Suppressor macrophage (primary cell): ENCODE measurements at places on chromosomes 12 and 14.

DNA sequence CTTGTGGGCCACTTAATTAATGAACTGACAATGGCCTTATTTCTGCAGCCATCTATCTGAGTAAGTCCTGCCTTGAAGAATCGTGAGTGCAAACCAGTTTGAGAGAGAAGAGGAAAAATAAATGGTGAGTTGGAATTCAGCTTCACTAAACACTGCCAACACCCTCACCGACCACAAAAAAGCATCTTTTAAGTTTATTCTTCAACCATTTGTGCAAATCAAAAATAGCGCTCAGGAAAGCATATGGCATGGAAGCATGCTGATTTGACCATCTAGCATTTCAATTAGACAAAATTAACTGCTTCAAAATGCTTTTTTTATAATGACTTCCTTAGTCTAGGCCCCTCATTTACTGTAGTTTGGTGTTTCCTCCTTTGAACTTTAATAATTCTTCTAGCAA is 294.0 kb downstream of the PPFIA2 start:
- DNase-seq: no peak

- no peak for DNase-seq
Observed at GRCh38 chr12:66191547-66192126, 2.6 kb downstream of the IRAK3 start.

GRCh38 chr14:96117101-96117897 is 78.1 kb downstream of the C14orf132 start:
- DNase-seq: no peak

- no peak for DNase-seq
Observed at GRCh38 chr12:54060174-54060974, 6.7 kb downstream of the HOXC4 start.

GRCh38 chr14:59086241-59086882 is 102.1 kb upstream of the DAAM1 start:
- DNase-seq: no peak

- no peak for DNase-seq
Observed at GRCh38 chr14:31545328-31545727, 15.9 kb upstream of the NUBPL start.

DNA sequence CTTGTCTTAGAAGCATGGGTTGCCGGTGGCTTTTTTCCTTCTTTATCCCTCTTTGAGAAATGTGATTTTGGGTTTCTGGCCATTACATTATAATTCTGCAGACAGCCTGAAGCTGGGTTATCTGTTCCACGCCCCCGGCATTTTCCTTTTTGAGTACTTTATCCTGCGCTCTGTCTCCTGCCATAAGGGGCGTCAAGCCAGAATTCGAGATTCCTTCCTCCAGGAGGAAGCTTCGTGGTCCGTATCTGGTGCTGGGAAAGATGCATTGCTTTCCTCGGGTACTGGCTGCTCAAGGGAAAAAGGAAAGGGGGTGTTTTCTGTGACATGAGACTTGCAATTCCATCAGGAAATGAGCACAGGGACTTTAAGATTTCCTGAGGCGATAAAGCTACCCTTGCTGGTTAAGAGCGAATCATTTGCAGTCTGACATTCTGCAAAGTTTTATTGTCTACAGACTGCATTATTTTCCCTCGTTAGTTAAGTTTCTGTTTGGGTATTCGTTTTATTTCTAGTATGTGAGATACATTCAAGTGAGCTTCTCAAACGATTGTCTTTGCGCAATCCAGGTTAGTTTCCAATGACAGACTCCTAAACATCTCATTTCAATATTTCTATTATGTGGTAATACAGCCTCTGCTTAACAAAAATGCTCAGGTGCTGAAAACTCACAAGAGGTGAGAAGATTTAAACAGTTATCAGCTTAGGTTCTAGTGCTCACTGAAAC is 694 bp downstream of the AKAP5 start:
- no peak for DNase-seq

GRCh38 chr12:51997136-51997535 is 9.6 kb upstream of the TAMALIN start:
- DNase-seq: no peak

DNA sequence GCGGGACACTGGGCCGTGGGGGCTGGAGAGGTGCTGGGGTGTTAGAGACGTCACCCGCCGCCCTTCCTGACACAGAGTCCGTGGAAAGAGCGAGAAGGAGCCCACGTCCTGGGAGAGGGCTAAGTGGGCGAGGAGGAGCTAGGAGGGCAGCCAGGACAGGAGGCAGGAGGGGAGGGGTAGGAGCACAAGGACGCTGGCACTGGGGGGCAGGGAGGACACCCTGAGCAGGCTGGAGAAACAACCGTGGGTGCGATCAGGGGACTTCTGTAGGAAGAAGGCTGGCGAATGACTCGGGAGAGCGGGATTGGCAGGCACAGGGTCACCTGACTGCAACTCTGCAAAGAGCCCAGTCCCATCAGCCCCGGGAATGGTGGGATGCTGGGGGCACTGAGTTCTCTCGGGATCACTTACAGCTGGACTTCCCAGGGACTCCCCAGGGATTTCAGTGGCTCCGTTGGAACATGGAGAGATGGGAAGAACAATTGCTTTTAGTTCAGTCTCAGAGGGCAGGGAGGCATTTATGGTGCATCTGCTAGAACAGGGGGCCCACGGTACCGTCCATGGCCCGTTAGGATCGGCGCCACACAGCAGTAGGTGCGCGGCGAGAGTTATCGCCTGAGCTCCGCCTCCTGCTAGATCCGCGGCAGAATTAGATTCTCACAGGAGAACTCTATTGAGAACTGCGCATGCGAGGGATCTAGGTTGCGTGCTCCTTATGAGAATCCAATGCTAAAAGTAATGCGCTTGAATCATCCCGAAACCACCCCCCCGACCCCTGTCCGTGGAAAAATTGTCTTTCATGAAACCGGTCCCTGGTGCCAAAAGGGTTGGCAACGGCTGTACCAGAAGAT is 24.3 kb downstream of the UBR7 start:
- DNase-seq: no peak

DNA sequence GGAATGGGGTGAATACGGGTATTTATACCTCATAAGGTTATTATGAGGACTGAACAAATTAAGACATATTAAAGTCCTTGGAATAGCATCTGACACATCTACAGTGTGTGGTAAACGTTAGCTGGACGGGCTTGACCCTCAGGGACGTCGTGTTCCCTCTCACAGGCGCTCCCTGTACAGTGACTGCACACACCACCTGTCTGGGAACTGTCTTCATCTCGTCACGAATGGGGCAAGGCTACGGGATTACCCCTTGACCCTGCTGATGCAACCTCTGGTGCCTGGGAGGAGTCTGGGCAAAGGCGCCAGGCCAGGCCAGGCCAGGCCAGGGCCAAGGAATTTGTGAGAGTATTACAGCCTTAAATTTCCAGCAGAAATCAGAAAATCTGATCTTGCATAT is 191.1 kb downstream of the CALM1 start:
- no peak for DNase-seq

DNA sequence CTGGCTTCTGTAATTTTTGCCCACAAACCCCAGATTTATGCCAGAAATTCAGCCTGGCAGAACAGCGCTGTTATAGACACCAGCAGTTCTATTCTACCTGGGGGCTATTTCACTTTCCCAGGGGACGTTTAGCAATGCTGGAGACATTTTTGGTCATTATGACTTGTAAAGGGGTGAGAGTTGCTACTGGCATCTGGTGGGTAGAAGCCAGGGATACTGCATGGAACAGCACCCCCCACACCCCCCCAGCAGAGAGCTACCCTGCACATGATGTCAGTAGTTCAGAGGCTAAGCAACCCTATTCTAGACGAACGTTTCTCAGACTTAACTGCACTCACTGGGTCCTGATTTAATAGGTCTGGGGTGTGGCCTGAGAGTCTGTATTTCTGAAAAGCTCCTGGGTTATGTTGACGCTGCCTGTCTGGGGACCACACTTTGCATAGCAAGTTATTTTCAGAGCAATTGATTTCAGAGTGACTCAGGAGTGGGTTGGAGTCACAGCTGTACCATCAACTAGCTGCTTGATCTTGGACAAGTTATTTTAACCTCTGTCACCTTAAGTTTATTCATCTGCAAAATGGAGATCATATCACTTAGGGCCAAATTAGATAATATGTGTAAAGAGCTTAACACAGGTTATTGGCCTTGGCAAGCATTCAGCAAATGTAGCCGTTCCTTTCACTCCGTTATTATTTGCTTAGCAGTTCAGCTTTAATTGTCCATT is 48.5 kb downstream of the CHST11 start:
- no peak for DNase-seq

DNA sequence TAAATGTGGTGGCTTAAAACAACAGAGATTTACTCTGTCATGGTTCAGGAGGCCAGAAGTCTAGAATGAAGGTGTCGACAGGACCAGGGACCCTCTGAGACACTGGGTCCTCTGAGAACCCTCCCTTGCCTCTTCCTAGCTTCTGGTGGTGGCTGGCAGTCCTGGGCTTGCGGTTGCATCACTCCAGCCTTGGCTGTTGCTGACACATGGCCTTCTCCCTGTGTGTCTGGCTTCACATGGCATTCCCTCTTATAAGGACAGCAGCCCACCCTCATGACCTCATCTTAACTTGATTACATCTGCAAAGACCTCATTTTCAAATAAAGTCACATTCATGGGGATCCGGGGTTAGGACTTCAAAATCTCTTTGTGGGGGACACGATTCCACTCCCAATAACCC is 36.9 kb downstream of the MVK start:
- DNase-seq: no peak

DNA sequence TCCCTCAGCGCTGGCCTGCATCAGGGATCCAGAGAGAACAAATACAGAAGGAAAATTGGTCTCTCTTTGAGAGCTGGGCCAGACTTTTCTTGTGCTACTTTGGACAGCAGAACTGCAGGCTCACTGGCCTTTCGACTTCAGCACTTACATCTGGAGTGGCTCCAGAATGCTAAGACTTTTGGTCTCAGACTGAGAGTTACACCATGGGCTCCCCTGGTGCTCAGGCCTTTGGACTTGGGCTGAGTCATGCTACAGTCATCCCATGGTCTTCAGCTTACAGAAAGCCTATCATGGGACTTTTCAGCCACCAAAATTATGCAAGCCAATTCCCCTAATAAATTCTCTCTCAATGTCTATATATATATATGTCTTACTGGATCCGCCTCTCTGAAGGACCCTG is 9.0 kb upstream of the CD163 start:
- peak; percentile 96 for DNase-seq

GRCh38 chr12:111057701-111058425 is 137.5 kb upstream of the MYL2 start:
- DNase-seq: no peak

DNA sequence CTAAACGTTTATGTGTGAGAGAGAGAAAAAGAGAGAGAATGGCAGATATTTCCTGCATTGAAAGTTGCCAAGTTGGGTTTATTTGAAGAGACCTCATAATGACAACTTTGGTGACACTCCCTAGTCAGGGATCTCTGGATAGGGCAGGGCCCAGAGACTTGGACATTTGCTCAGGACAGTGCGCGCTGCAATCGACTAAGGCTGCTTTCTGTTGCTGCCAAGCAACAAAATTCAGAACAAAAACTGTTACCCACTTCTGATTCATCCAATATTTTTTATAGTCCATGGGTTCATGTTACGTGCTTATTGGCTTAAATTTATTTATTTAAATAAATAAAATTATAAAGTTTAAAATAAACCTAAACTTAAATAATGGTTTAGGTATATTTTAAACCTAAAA is 34.2 kb downstream of the PTGER2 start:
- no peak for DNase-seq

GRCh38 chr12:132287391-132288238 is 41.8 kb downstream of the GALNT9 start:
- no peak for DNase-seq

- peak; percentile 67 for DNase-seq
Observed at GRCh38 chr14:46581036-46581671, 70.4 kb downstream of the RPL10L start.

DNA sequence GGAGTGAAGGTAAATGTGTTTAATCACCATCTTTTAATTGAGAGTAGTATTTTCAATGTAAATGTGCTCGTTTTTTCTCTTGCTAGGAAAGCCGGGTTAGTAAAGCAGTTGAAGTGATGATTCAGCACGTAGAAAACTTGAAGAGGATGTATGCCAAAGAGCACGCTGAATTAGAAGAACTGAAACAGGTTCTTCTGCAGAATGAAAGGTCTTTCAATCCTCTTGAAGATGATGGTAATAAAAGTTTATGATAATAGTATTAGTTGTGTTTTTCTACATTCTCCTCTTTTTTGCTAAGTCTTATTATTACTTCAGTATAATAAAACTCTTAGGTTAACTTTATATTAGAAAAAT is 93.9 kb downstream of the DNAI7 start:
- DNase-seq: peak; percentile 49

- DNase-seq: no peak
Observed at GRCh38 chr12:50224026-50224692, 57.0 kb upstream of the CERS5 start.

- DNase-seq: no peak
Observed at GRCh38 chr12:2884810-2885209, 5.9 kb upstream of the TULP3 start.

GRCh38 chr14:101719045-101719645 is 42.4 kb upstream of the PPP2R5C start:
- no peak for DNase-seq

DNA sequence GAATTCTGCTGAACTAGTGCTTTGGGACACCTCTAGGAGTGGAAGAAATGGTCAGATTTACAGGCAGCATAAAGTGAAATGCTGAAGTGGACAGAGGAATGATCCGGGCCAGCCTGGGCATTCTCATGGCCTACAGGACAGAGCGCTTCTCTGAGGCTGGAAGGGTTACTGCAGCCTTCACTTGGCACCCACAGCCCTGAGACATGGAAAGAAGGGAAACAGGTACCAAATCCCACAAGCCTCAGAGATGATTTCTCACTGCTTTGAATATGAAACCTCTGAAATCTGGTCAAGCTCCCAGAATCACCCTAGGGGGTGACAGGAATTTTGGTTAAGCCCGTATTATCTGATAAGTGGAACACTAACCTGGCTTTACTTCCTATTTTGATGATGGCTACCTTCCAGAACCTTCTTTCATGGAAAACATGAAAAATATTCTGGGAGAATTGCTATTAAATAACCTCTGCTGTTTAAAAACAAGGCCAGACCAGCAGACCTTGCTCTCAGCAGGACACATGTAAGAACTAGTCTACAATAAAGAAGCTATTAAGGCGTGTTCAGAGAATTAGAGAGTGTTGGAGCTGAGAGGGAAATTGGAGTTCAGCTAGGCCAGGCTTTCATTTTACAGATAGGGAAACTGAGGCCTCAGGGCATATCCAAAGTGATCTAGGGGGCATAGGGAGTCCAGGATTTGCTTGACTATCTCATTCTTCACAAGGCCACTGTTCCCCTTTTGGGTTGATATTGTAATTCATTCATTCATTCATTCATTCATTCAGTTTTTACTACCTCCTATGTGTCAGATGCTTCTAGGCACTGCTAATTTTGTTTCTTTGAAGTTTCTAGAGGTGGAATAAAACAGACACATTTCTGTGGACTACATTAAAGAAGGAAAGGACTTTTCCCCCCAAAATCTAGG is 281.5 kb downstream of the ZFP36L1 start:
- DNase-seq: no peak

DNA sequence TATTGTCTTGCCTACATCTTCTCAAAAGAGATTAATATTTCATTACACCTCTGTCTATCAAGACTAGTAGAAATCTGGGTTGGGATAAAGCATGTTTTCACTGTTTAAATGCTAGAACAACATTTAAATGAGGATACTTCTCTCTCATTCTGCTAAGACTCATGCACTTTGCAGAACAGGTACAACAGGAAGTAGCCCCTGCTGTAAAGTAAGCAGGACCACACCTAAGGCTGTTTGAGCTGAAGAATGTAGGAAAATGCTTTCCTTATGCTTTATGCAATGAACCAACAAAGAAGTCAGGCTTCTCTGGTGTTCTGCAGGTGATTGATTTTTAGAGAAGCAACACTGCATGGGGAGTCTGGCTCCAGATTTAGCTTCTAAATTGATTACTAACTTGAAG is 89.4 kb downstream of the PAX9 start:
- DNase-seq: no peak

- DNase-seq: peak; percentile 16
Observed at GRCh38 chr12:75725521-75726111, 214.2 kb upstream of the KRR1 start.
